ENCODE measurements at places on chromosomes 2 and 18.

DNA sequence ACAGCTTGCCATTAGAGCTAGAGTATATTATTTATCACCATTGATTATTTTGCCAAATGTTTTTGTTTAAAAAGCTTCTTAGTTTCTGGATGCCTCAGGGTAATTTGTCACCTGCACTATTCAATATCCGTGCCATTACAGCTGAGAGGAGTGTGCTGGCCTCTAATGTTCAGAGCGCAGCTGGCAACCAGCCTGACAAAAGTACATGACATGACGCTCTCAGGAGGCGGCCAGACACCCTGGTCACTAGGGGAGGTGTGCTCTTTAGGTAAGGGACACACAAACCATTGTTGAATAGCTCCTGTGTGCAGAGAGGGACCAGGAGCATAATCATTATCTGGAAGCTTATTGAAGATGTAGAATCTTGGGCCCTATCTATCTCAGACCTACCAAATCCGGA, 20.3 kb downstream of the LIMS1 start:
- DNase-seq, result no peak

DNA sequence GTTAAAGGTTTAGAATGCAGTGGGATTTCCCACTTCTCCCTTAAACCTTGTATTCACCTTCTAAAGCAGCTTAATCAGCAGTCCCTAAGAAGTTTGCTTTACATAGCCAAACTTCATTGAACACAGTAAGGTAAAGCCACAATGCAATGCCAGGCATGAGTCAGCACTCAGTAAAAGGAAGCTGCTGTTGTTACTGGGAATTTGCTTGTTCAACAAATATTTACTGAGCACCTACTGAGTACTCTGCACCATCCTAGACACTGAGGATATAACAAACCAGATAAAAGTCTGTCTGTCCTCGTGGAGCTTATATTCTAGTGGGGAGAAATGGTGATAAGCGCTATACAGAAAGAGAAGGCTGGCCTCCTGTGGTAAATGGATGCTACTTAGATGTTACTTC, 162.7 kb downstream of the PKP4 start:
- DNase-seq, result peak; percentile 44

GRCh38 chr2:196407675-196408264, 231.7 kb upstream of the CCDC150 start:
- DNase-seq, result no peak

DNA sequence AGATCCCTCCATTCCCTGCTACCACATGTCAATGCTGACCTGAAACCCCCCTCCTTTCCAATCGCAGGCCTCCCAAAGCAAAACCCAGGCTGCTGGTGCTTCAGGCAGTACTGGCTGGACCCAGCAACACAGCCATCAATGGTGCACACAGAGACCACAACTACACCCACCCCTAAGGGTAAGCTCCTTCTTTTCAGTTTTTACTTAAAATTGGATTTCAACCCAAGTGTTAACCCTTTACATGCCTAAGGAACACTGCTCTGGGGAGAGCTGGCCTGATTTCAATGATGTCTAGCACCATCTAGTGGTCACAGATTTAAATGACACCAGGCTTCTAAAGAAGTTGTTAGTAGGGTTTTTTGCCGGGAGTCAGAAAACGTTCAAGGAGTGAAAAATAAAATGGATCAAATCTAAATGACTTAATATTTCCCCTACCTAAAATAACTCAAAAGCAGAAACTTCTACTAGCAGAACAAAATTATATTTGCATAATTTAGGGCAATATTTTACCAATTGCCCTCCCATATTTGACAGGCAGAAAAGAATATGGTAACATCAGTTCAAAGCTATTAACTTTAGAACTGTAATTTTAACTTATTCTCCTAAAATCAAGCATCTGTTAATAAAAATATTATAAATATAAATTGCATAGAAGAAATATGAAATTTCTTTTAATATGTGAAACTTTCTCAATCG, 24.6 kb downstream of the FECH start:
- peak; percentile 81 for DNase-seq

DNA sequence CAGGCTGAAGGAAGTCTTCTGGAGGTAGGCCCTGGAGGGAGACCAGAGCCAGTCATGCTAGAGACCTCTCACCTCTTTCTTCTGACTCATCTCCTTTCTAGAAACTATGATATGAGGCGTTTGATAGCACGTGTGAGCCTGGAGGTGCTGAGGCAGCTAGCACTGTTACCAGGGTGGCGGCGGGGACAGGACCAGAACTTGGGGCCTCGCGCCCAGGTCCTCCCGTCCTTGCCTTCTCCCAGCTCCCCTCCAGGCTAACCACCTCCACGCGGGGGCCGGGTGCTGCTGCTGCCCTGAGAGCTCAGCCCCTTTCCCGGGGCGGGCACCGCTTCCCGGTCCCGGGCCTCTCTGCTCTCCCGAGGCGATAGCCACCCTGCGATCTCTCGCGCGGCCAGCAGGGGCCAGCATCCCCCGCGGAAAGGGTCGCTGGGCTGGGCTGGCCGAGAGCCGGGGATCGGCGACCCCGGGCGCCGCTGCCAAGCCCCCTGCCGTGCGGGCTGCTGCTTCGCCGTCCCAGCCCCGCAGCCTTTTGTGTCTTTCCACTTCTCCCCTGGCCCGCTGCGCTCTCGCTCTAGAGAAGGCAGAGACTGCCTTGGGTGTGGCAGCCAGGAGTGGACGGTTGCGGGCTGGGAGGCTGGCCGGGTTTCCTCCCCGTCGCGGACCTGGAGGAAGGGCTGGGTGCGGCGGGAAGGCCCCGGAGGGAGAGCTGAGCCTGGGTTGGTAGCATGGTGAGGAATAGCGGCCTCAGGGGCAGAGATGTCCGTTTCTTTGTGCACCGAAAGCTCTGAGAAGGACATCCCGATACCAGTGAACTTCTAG, 49.1 kb downstream of the TMEM17 start:
- peak; percentile 74 for DNase-seq

GRCh38 chr2:180033993-180034894, 27.1 kb upstream of the CWC22 start:
- DNase-seq, result no peak

GRCh38 chr2:211351987-211352386, 795.6 kb downstream of the CPS1 start:
- no peak for DNase-seq

DNA sequence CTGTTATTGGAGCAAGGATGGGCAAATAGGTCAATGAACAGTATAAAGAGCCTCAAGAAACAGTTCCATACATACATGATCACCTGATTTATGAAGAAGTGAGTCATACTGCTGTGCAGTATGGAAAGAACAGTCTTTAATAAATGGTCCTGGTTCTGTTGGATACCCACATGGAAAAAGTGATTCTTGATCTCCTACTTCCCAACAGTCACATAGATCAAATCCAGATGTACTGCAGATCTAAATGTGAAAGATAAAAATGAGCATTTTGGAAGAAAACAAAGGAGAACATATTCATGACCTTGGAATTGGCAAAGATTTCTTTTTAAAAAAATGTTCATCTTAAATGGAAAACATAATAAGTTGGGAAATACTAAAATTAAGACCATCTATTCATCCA, 75.8 kb downstream of the CCDC148 start:
- no peak for DNase-seq

GRCh38 chr2:18339326-18339725, 221.1 kb downstream of the RDH14 start:
- no peak for DNase-seq

DNA sequence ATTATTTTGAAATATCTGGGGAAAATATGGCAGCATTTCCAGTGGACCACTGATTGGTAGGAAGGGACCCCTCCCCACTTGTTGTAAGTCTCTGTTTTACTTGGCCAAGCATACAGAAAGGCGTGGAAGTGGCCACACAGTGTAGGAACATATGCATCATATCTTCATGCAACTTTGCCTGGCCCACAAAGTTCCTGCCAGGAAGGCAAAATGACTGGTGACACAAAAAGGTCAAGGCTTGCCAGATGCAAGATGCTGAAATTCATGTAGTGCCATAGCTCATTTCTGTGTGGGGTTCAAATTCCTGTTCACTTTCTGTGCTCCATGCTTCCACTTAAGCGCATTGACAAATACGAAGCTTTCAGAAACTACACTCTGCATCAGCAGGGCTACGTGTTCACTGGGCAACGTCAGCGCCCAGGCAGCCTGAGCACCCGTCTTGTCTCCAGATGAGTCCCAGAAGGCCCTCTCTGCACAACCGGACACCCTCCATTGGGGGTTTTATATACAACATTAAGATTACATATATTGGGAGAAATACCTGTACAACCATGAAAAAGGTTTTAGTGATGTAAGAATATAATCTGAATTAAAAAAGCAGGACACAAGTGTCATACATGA, 3.6 kb downstream of the DYNC2LI1 start:
- DNase-seq, result no peak

DNA sequence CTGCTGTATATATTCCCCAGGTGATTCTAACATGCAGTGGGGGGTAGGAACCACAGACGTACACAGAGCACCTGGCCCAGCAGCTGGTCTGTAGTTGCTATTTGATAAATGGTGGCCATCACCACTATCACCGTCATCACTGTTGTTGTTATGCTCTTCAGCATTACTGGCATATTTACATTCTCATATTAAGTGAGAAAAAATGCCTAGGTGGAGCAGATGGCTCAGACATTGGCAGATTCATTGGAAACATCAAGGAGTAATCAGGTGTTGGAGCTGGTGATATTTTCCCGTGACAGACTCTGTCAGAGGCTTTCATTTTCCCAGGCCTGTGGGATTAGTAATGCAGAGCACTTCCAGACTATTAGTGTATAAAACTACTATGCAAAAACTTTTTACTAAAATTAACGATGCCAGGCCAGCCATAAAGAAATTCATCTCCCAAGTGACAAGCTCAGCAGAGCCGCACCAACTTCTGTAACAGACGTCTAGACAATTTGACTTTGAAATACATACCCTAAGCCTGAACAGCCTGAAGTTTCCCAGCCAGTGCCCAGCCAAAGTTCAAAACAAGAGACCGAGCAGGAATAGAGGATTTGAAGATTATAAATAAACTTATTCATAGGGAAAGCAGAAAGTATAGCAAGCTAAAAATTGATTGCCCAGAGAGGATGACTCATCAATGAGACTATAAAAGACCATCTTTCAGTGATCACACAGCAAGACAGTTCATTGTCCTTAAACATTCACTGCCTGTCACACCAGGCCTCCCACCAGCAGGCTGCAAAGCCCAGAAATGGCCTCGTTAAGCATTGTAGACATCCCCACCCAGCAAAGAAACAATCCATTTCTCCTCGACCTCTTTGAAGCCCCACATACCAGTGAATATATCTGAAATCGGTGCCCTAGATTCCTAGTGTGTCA, 247.4 kb upstream of the CHAC2 start:
- no peak for DNase-seq

GRCh38 chr18:74613381-74613780, 15.7 kb downstream of the ZNF407 start:
- DNase-seq, result no peak
